ENCODE measurements at places on chromosomes 5 and 9.

GRCh38 chr9:99398241-99398640 lies 176.2 kb downstream of the SEC61B start:
- DNase-seq = no peak

GRCh38 chr9:97850746-97851445 lies 2.1 kb upstream of the FOXE1 start:
- no peak for DNase-seq

DNA sequence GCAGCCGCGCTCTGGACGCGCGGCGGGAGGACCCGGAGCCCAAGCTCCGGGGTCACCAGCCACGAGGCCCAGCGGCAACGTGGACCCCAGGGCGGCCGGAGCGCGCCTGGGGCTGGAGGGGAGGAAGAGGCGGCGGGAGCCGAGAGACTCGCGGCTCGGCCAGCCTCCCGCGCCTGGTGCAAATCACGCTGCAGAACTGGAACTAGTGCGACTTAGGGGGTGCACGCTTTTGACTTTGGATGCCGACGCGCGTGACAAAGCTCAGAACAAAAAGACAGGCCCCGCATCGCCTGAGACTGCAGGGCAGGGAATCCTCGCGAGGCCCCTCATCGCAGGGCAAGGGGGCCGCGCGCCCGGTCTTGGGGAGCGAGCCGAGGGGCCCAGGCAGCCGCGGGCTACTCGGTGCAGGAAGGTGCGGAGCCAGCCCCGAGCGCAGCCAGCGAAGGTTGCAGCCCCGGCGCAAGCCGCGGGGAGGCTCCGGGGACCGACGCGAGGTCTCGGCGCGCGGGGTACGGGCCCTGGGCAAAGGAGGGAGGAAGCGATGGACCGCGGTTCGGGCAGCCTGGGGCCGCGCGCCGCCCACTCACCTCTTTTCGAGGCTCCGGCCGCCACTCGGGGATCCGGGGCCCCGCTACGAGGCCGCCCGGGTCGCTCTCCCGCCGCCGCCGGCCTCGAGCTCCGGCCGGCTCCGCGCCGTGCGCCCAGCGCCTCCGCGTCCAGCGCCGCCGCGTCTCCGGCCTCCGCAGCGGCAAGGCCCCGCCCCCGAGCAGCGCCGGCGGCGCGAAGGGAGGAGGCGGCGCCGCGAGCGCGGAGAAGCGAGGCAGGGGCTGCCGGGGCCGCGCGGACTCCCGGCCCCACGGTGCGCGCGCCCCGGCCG lies at the start of gene GOLM1:
TSS of gene GOLM1 (minus strand) at position 735 of the 877 bp plus-strand sequence. CDS start 20,238 bp downstream, outside the sequence.
- no peak for DNase-seq

DNA sequence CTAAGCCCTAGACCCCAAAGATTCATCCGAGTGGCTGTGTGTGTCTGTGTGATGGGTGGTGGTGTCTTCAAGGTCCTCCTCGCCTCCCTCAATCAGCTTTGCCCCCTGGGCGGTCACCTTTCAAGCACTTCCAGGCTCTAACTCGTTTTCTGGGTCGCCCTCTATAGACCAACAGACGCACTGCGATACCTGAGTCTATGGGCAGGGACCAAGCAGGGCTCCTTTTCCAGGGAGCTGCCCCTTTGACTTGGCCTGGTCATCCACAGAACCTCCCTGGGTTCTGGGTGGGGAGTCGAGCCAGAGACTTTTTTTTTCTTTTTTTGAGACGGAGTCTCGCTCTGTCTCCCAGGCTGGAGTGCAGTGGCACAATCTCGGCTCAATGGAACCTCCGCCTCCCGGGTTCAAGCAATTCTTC lies 1.1 kb downstream of the SLC27A4 start:
- no peak for DNase-seq

DNA sequence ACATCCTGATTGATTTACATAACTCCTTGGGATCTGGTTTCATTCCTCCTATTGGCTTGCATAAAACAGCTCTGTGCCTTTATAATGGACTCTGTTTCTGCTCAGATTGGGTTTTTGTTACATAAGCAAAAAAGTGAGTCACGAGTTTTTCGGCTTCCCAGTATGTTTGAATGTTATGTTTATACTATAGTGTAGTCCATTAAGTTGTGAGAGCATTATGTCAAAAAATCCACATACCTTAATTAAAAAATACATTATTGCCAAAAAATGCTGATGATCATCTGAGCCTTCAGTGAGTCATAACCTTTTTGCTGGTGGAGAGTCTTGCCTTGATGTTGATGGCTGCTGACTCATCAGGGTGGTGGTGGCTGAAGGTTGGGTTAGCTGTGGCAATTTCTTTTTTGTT lies 144.6 kb downstream of the CCDC171 start:
- peak; percentile 32 for DNase-seq

All from smooth muscle cell of the brain vasculature (primary cell).